ENCODE measurements at places on chromosomes 12 and 14. TPM values are rescaled to one million over a fixed set of nuclear protein-coding genes. Genes with fewer than 3 reads are reported as not detected.

The GDF3 gene
- not detected for total RNA-seq

The VIPAS39 gene
- 52.3 TPM for total RNA-seq

DNA sequence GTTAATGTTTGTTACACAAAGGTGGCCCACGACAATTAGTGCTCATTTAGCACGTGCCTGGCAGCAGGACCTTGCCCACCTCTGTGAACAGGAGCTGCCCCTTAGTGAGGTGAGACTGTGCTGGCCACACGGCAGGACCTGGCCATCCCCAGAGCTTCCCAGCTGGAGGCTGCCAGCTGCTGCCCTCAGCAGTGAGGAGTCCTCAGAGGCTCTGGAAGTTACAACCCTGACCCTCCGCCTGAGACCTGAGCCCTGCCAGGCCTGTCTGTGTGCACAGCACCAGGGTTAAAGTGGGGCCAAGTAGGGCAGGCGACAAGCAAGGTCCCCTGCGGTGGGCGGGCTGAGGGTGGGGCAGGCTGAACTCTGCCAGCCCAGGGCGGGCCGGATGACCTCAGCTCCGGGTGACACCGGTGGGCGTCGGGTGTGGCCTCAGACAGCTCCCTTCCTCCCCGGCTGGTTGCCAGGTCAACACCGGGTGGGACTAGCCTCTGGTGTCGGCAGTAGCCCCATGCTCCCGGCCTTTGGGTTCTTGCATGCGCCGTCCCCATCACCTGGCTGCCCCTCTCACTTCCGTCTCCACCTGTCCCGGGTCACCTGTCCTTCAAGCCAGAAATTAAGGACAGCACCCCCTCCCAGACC is 9.2 kb upstream of the LBHD2 start:
- DNase-seq: no peak
- H3K27me3 ChIP-seq: no peaks in the 10 kb centered on the region
- peak overlapping the region; percentile 31 for H3K4me3 ChIP-seq
- no peaks in the 10 kb centered on the region for H3K36me3 ChIP-seq
- H3K4me1 ChIP-seq: peaks cover 23% of the 10 kb centered on the region

DNA sequence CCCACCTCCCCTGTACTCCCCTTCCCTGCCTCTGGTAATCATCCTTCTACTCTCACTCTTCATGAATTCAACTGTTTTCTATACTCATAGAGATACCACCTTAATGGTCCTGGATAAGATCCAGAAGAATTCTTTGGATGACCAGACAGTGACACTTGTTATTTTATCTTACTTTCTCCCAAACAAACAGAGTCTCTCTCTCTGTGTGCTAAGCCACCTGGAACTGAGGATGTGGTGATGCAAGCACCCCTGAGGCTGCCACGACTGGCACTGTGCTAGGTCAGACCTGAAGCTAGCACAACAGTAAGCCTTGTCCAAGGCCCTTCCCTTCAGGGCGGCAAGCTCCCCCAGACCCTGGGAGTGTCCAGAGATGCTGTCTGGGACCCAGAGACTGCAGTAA is 250.2 kb downstream of the C12orf50 start:
- DNase-seq: no peak
- H3K27ac ChIP-seq: no peak overlapping the region
- no peak overlapping the region for H3K4me3 ChIP-seq
- no peaks in the 10 kb centered on the region for H3K4me1 ChIP-seq
- H3K27me3 ChIP-seq: no peaks in the 10 kb centered on the region

The GPRC5A gene
- total RNA-seq: 1.9 TPM

GRCh38 chr12:39378341-39378740 is 64.6 kb downstream of the KIF21A start:
- no peaks in the 10 kb centered on the region for H3K36me3 ChIP-seq
- no peaks in the 10 kb centered on the region for H3K4me1 ChIP-seq
- DNase-seq: no peak
- H3K27me3 ChIP-seq: no peaks in the 10 kb centered on the region
- H3K4me3 ChIP-seq: no peak overlapping the region

The NPAS3 gene
- 3.7 TPM for total RNA-seq

GRCh38 chr12:24764712-24765111 is 184.2 kb downstream of the BCAT1 start:
- no peak overlapping the region for H3K27ac ChIP-seq
- no peaks in the 10 kb centered on the region for H3K27me3 ChIP-seq
- H3K4me3 ChIP-seq: no peak overlapping the region
- DNase-seq: no peak

DNA sequence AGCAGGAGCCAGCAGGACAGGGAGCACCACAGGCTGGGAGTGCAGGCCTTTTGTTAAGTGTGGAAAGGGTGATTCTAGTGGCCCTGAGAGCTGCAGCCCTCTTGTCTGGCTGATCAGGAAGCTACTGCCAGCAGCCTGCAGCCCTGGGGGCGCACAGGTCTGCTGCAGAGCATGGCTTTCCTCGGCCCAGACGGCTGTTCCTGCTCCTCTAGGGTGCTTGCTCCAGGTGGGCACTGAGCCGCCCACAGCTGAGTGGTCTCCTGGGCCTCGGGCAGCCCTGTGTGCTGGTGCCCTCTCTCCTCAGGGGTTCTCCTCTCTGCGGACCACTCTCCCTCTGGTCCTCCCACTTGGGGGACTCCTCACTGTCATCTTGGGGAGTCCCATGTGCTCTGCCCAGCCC is 18.9 kb downstream of the CCDC88C start:
- H3K36me3 ChIP-seq: no peaks in the 10 kb centered on the region
- H3K27ac ChIP-seq: no peak overlapping the region
- H3K27me3 ChIP-seq: no peaks in the 10 kb centered on the region
- H3K4me1 ChIP-seq: peaks cover 17% of the 10 kb centered on the region
- no peak overlapping the region for H3K4me3 ChIP-seq
